Neural crest cell (in vitro differentiated cells): ENCODE measurements at places on chromosomes 2 and 18.

GRCh38 chr18:77144046-77144445 is 11.5 kb upstream of the MBP start:
- no peak for DNase-seq
- H3K4me3 ChIP-seq = no peak overlapping the region
- H3K36me3 ChIP-seq = peaks cover 13% of the 10 kb centered on the region
- H3K27me3 ChIP-seq = peaks cover 6% of the 10 kb centered on the region

DNA sequence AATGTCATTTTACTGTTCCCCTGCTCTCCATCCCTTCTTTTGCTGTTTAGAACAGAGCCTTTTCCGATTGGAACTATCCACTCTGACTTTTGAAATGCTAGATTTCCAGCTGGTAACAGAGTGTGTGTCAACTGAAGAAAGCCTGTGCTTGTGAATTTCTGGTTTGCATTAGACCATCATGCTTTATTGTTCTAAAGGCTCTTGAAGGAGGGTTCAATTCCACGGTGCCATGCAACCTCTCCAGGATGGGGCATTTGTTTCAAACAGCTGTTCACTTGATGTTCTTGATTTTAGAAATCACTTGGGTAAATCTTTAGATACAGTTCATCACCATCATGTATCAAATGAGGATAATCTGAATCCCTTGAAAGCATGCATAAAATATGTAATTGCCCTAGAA is 156.7 kb downstream of the QPCT start:
- H3K36me3 ChIP-seq = no peaks in the 10 kb centered on the region
- DNase-seq = no peak
- no peak overlapping the region for H3K27ac ChIP-seq
- H3K27me3 ChIP-seq = no peaks in the 10 kb centered on the region
- no peak overlapping the region for H3K4me3 ChIP-seq
- peaks cover 6% of the 10 kb centered on the region for H3K4me1 ChIP-seq

- H3K36me3 ChIP-seq = no peaks in the 10 kb centered on the region
- no peak overlapping the region for H3K4me3 ChIP-seq
- H3K27ac ChIP-seq = no peak overlapping the region
- peak; percentile 49 for DNase-seq
- peaks cover 21% of the 10 kb centered on the region for H3K27me3 ChIP-seq
Observed at GRCh38 chr2:219689676-219690628, 62.5 kb downstream of the SLC4A3 start.

GRCh38 chr2:104250635-104251034 is 603.3 kb upstream of the POU3F3 start:
- H3K36me3 ChIP-seq = peaks cover 3% of the 10 kb centered on the region
- peaks cover 6% of the 10 kb centered on the region for H3K4me1 ChIP-seq
- H3K27me3 ChIP-seq = no peaks in the 10 kb centered on the region
- H3K4me3 ChIP-seq = no peak overlapping the region

DNA sequence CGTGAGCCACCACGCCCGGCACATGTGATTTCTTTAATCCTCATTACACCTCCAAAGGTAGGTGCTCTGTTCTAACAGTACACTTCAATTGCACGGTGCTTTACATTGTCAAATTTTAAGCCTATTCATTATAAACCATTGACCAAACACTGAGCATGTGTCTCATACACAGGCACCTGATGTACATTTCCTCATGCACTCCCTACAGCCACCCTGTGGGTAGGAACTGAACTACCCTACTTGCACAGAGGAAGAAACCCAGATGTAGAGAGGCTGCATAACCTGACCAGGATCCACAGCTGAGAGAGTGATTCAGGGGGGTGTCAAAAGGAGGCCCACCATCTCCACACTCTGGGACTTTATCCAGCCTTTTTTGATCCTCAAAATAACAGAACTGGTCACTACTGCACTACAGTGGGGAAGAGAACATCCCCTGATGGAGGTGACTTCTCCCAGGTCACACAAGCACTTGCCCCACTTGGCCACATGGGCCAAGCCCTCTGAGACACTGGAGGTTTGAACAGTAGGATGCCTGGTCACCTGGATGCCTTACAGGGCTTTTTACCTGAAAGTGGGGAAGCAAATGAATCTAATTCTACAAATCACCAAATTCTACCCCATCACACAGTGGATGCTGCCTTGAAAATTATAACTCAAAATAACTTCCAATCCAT is 6.9 kb upstream of the DPYSL5 start:
- H3K27me3 ChIP-seq = peaks cover 76% of the 10 kb centered on the region
- H3K4me1 ChIP-seq = peaks cover 2% of the 10 kb centered on the region
- H3K4me3 ChIP-seq = no peak overlapping the region
- H3K36me3 ChIP-seq = no peaks in the 10 kb centered on the region
- H3K27ac ChIP-seq = no peak overlapping the region

DNA sequence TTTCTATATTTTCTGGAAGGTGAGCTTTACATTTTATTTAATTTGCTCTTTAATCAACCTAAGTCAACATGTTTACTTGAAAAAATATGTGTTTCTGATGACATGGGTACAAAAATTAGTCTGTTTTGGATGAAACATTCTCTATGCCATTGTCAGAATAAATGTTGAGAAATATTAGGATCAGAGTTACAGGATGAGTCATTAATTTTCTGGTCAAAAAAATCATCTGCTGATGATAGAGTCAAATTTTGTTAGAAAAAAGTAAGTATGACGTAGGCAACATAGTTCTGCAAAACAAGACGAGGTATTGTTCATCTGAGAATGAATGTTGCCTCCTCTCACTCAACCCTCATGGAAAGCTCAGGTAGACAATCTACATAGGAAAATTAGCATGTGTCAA is 107.6 kb upstream of the CAVIN2 start:
- H3K4me1 ChIP-seq = peaks cover 7% of the 10 kb centered on the region
- DNase-seq = no peak

DNA sequence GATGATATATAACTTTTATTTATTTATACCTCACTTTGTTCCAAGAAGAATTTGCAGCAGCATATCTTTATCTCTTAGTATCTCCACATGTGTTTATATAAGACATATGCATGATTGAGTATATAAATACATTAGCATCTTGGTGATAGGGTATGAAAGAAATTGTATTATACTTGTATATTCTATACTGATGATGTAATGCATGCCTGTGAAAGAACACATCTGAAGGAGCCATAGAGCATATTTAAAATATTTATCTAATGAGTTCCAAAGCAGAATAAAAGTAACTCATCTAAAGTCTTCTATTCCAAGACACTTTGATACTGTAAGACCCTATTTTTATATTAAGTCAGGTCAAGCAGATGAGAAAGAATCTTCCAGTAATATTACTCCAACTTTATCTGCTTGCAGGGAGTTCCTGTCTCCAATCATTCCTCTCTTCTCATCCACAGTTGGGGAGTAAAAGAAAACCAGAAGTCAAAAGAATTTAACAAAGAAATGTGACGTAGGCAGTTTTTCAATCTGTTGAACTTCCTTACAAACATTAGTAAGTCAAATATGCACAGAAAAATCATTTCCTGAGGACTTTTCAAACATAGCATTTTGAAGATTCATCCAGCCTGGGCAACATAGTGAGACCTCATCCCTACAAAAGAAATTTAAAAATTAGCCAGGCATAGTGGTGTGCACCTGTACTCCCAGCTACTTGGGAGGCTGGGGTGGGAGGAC is 76.7 kb downstream of the DTNB start:
- no peak overlapping the region for H3K27ac ChIP-seq
- no peak overlapping the region for H3K4me3 ChIP-seq
- DNase-seq = no peak
- no peaks in the 10 kb centered on the region for H3K36me3 ChIP-seq
- H3K27me3 ChIP-seq = no peaks in the 10 kb centered on the region

DNA sequence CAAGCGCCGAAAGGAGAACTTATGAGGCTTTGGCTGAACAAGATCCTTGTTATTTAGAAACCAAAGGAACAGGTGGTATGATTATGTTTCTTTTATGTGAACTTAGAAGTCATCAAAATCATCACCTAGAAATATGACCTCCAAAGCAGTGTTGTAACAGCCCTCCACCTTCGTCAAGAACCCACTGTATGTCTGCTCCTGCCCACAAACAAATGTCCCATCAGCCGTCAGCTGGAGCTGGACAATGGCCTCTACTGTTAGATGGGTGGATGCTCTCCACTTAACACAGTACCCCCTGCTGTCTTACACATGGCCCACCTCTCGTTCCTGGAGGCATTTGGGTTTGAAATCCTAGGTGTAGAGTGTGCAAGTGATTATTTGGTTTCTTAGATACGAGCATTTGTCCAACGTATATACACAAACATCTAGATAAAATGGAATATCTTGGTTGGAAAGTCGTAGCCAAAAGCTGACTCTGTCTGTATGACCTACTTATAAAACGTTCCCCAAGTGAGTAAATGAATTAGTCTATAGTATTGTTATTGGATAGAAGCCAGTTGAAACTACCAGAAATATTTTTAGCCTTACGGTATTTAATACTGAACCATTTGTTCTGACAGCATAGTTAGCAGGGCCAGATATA is 113.0 kb downstream of the CRIM1 start:
- peaks cover 19% of the 10 kb centered on the region for H3K36me3 ChIP-seq
- no peaks in the 10 kb centered on the region for H3K4me1 ChIP-seq
- no peak overlapping the region for H3K27ac ChIP-seq
- no peak overlapping the region for H3K4me3 ChIP-seq
- no peak for DNase-seq

DNA sequence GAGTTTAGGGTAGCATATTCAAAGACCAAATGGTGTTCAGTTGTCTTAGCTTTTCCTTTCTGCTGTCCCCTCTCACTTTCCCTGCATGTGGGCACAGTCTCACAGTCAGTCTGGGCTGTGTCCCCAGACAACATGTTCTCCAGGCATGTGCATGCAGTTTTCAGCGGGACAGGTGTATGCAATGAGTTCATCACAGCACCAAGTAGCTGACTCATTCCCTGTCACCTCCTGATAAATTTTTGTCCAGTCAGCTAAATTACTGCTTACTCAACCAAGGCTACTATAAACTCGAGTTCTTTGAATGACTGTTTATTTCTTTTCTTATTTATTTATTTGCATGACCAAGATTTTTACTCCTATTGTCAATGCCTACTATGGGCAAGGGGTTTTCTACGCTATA is 148.8 kb upstream of the CDH19 start:
- H3K4me1 ChIP-seq = peaks cover 11% of the 10 kb centered on the region
- no peak for DNase-seq
- no peak overlapping the region for H3K27ac ChIP-seq
- H3K36me3 ChIP-seq = no peaks in the 10 kb centered on the region
- no peaks in the 10 kb centered on the region for H3K27me3 ChIP-seq
- H3K4me3 ChIP-seq = no peak overlapping the region

DNA sequence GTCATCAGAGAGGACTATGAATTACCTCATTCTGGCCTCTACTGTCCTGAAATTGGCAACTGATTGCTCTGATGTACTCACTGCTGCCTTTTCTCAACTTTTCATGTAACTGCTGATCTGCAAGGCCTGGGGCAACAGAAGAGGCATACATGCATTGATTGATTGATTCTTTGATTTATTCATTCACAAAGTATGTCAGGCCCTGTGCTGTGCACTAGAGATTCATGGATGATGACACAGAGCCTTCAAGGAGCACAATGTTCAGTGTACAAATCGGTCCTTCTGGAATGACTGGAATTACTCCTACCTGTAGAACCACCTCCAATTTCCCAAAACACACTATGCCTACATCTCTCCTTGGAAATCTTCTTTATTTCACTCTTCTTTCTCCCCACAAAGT is 111.3 kb downstream of the LRATD1 start:
- no peak overlapping the region for H3K4me3 ChIP-seq
- DNase-seq = no peak
- no peak overlapping the region for H3K27ac ChIP-seq
- no peaks in the 10 kb centered on the region for H3K27me3 ChIP-seq

DNA sequence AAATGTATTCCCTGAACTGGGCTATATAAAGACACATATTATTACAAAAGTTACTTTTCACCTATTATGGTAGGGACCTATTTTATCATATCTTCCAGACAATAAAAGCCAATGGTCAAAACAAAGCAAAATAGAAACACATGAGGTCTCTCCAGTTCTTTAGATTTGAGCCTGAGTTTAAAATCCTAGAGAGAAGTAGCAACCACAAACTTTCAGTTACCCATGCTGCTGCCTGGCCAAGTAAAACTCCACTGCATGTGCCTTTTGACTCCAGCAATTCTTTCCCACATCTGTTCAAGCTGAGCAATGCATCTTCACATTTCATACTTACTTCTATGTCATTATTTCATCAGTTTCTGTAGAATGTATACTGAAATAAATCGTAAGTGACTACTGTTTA is 405.3 kb downstream of the STK39 start:
- H3K27ac ChIP-seq = no peak overlapping the region
- H3K4me1 ChIP-seq = no peaks in the 10 kb centered on the region
- H3K4me3 ChIP-seq = no peak overlapping the region
- peaks cover 8% of the 10 kb centered on the region for H3K36me3 ChIP-seq
- no peaks in the 10 kb centered on the region for H3K27me3 ChIP-seq
- no peak for DNase-seq

DNA sequence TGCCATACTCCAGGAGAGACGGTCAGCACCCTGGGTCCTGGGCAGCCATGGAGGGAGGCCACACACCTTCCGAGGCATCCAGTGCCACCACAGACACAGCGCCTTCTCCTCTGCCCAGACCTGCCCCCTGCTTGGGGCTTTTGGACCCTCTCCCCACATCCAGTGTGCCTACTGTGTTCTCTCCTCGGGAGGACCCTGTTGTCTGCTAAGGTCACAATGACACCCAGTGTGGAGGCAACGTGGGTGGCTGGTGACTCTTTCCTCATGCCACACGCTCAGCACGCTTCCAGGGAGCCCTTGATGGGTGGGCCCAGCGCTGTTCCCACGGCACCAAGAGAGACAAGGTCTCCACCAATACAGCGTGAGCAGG is 251.9 kb downstream of the EIPR1 start:
- no peak overlapping the region for H3K4me3 ChIP-seq
- H3K27me3 ChIP-seq = no peaks in the 10 kb centered on the region
- DNase-seq = no peak

DNA sequence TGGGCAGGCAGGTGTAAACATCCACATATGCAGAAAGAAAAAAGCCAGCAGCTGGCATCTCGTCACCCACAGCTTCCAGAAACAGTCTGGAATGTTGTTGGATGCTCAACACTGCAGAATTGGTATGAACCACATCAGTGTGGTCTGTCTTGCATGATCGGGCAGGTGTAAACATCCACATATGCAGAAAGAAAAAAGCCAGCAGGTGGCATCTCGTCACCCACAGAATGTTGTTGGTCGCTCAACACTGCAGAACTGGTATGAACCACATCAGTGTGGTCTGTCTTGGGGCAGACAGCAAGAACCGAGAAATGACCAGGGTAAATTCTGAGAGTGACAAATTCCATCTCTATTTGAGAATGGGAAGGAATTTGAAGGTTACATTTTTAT is 39.6 kb downstream of the DOCK10 start:
- H3K36me3 ChIP-seq = no peaks in the 10 kb centered on the region
- H3K4me3 ChIP-seq = no peak overlapping the region
- DNase-seq = no peak
- no peaks in the 10 kb centered on the region for H3K27me3 ChIP-seq

GRCh38 chr2:190853531-190854383 is 26.9 kb upstream of the GLS start:
- H3K27me3 ChIP-seq = peaks cover 3% of the 10 kb centered on the region
